ENCODE measurements at places on chromosomes 2 and 18.

GRCh38 chr2:168470320-168471162 lies 14.5 kb downstream of the CERS6 start:
- DNase-seq: no peak

- no peak for DNase-seq
Measured at GRCh38 chr2:205283736-205284270, 398.5 kb upstream of the NRP2 start.

GRCh38 chr2:106960683-106961161 lies 74.8 kb upstream of the ST6GAL2 start:
- DNase-seq: no peak

DNA sequence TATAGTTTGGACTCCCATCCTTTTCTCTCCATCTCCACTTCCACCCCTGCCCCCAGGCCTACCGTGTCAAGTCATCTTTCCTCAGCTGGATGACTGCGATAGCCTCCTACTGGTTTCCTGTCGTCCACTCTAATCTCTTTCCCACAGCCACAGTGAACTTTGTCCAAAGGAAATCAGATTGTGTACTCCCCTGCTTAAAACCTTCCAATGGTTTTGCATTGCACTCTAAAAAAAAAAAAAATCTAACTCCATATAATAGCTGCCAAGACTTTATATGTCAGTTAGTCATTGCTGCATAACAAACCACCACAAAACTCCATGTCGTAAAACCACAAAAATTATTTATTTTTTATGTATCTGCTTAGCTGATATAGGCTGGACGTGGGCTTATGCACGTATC lies 160.2 kb upstream of the CCDC68 start:
- DNase-seq: peak; percentile 48

- DNase-seq: peak; percentile 84
Measured at GRCh38 chr2:68336192-68336591, 16.4 kb upstream of the CNRIP1 start.

GRCh38 chr18:41721103-41721790 lies 233.8 kb upstream of the PIK3C3 start:
- no peak for DNase-seq

DNA sequence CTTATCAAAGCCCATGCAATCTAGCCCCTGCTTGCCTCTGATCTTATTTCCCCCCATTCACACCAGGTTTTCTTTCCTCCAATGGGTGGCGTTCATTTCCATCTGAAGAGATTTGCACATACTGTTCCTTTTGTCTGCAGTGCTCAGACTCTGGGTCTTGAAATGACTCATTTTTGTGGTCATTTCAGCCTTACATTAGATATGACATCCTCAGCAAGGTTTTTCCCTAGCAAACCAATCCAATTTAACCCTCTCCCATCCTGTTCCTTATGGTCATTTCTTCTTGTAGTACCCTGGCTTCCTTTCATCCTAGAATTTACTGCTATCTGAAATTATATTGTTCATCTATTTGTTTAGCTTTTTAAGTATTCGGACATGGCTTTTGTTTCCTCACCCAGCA lies 42.5 kb upstream of the SCN1A start:
- DNase-seq: peak; percentile 12

DNA sequence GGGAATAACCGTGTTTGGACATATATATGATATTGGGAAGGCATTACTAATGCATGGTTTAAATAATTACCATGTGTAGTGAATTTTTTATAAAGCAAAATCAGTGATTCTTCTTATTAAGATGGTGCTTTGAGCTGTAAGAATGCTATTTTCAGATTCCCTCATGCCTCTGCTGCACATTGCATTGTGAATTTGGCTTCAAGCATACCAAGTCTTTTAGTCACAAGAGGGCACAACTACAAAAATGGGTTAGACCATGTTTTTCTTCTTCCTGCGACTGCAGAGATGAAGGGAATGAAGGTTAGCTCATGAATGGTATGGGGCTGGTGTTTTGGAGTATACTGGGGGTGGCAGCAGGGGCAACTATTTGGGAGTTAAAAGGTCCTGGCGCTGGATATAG lies 320.1 kb downstream of the SLC4A3 start:
- DNase-seq: peak; percentile 59

- DNase-seq: no peak
Measured at GRCh38 chr18:13745696-13746095, 19.2 kb downstream of the RNMT start.

DNA sequence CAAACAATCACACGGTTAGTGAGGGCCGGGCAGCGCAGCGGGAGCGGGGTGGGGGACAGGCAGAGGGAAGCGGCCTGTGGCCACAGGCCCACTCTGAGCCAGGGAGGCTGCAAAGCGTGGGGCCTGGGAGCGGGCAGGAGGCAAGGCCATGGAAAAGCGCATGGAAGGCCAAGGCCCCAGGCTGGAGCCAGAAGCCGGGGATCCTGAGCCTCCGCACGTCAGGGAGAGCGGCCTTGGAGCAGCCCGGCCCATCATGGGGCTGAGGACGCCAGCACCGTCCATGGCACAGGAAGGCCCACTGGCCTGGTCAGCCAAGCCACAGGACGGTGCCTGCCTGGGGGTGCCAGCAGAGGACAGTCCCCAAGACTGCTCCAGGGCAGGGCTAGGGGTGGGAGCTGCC lies 43.1 kb downstream of the AQP12A start:
- DNase-seq: no peak

DNA sequence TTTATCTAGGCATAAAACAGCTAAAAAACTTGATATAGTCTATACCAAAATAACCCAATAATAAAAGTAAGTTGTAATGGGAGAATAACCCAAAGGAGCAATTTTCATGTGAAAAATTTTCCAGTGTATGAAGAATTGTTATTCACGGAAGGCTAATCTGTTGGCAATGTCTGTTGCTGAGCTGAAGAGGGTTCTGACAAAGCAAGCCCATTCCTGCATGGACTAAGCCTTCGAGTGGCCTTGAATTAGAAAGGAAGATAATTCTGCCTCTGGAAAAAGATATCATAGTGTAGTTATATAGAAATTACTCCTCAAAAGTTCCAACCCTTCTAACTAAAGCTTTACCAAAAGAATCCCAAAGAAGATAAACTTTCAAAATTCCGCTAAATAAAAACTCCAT lies 101.5 kb downstream of the MAP2 start:
- no peak for DNase-seq

- DNase-seq: no peak
Measured at GRCh38 chr2:212882626-212883025, 268.8 kb downstream of the IKZF2 start.

DNA sequence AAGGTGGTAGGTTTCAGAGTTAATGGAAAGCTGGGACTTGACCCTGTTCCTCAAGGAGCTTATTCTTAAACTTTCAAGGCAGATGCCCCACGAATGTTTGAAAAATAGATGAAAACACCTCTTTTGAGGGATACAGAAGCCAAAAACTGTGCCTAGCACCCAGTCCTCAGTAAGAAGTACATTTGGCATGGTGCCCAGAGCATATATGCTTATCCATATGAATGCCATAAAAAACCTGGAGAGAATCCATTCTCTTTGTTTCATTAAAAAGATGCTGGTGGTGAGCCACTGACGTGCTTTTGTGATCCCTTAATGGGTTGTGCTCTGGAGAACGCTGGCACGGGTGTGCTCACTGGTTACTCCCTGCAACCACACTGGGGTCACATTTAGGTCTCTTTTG lies 69.0 kb downstream of the IL1R2 start:
- no peak for DNase-seq

DNA sequence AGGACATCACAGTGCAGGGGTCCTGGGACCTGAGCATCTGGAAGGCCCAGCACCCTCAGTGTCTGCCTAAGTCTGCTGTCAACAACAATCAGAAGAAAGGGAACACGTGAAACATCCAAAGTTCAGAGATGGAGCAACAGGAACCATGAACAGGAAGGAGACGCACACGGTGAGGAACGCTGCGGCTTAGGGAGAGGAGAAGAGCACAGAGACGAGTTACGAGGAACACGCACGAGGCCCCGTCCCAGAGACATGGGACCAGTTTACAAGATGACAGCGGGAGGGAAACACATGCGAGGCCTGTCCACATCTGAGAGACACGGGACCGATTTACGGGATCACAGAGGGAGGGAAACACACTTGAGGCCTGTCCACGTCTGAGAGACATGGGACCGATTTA lies 2.9 kb upstream of the KCNG2 start:
- DNase-seq: no peak

GRCh38 chr2:199216253-199216652 lies 241.5 kb downstream of the SATB2 start:
- DNase-seq: no peak

DNA sequence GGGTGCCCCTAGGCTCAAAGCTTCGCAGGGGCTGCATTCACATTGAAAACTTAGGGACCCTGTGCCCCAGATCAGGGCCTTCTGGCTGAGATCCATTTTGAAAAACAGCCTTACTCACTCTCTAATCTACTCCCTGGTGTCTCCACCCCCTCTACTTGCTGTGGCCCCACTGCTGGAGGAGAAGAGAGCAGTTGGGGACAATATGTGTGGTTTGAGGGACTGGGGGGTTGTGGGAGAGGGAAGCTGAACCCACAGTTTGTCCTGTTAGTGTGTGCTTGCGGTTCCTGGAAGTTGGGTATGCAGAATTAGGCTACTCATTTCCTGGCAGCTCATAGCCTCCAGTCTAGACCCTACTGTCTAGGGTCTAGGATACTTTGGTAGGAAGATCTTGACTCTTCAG lies 211.4 kb downstream of the PRKCE start:
- no peak for DNase-seq

DNA sequence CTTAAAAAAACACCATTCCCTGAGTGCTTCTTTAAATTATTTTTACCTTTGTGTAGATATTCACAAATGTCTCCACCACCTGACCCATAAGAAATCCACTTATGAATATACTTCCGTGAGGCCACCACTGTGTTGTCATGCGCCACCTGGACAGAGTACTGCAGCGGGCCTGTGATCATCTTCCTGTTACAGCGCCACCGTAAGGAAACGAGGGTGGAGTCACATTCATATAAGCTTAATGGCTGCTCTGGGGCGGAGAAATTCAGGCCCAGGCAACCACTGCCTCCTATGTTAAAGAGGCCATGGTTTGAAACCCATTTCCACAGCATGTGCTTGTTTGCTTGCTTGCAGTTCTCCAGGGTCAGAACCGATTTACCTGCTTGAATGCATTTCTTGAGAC lies 17.7 kb downstream of the PLA2R1 start:
- DNase-seq: no peak

DNA sequence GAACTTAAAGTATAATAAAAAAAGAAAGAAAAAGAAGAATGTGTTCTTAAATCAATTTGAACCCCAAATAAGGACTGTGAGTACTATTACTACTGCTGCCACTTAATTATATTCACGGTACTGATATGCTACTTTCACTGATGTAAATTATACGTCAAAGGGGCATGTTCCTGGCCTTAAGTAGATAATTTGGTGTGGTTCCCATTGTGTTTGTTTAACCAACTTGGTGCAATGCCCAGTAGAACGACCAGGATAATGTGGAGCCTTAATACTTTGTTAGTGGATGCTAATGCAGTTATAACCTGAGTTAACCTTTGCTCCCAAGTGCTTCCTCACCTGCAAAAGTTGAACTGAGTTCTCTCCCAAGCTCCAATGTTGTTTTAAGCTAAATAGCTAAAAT lies 142.0 kb downstream of the NR4A2 start:
- DNase-seq: no peak

GRCh38 chr2:2660789-2661355 lies 329.8 kb upstream of the MYT1L start:
- peak; percentile 51 for DNase-seq

- no peak for DNase-seq
Measured at GRCh38 chr2:38776531-38776930, 1.5 kb upstream of the GEMIN6 start.

DNA sequence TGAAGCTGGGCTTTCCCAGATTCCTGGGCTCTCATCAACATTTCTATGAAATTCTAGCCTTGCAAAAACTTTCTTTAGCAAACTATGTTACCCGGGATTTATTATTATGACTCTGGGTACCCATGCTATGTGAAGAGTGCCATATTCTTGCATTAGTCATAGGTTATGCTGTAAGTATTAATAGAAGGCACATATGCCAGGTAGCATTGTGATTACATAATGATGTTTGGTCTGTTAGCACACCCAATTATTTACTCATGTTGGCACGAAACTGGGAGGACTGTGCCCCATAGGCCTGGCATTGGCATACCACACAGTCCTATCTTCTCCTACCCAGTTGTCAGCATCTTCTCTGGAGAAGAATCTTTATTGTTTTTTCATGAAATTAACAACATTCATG lies 171.0 kb downstream of the SLC4A3 start:
- no peak for DNase-seq

DNA sequence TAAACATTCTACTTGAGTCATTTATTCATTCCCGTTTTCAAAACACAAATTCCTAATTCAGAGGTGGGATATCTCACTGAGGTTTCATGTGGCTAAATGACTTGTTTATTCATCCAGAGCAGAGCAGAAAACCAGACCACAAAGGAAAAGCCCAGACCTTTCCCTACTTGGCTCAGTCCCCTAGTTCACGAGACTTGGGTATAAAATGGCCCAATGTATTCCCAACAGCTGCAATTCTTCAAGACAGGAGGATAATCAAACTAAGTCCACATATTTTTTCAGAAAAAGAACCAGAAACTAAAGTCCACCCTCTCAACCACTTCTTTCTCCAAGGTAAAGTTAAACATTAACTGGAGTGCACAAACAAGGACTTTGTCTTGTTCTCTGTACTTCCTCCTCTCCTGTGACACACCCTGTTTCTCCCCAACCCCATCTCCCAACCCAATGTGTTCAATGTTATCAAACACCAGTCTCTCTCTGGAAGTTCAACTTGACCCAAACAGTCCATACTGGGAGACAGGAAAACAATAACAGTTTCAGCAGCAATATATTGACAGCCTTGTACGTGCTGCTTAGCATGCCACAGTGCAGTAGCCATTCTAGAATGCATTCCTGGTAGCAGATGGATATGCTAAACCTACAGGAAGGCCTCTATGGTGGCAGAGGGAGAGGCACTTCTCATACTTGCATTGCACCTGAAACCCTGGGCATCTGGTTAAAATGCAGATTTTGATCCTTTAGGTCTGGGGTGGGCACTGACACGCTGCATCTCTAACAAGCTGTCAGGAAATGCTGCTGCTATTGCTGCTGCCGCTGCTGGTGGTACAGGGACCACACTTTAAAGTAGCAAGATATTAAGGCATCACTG lies 110.7 kb downstream of the INO80D start:
- peak; percentile 9 for DNase-seq

DNA sequence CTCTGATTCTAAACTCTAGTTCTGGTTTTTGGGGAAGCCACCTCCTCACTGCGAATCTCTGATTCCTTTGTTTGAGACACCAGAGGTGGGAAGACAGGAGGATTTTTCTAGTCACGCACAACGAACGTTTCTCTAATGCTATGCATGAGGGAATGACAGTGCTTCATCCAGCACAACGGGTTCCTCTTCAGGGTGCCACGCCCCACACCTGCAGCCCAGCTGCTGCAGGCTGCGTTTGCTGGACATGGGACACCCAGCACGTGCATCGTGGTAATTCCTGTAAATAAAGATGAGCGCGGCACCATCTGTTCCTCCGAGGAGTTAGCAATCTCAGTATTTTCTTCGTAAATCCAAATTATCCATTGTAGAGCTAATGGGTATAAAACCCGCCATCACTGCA lies 37.5 kb upstream of the TPO start:
- no peak for DNase-seq
